ENCODE measurements at places on chromosomes 3 and 15.

GRCh38 chr3:9884555-9885165 lies 4.6 kb upstream of the CIDEC start:
- DNase-seq: no peak

DNA sequence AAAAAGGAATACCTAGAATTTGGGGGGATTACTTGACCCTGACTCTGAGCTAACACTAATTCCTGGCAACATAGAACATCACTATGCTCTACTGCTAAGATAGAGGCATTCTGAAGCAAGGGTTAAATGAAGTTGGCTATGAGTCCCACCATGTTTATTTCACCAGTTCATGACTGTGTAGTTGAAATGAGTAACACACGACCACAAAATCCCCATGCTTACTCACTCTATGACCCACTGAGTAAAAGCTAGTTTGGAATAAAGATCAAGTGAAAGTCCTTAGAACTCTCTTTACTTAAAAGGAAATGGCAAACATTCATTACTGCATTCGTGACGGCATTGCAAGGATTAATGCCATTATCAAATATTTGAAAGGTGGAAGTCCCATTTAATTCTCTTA lies 47.4 kb downstream of the MRPL46 start:
- no peak for DNase-seq

DNA sequence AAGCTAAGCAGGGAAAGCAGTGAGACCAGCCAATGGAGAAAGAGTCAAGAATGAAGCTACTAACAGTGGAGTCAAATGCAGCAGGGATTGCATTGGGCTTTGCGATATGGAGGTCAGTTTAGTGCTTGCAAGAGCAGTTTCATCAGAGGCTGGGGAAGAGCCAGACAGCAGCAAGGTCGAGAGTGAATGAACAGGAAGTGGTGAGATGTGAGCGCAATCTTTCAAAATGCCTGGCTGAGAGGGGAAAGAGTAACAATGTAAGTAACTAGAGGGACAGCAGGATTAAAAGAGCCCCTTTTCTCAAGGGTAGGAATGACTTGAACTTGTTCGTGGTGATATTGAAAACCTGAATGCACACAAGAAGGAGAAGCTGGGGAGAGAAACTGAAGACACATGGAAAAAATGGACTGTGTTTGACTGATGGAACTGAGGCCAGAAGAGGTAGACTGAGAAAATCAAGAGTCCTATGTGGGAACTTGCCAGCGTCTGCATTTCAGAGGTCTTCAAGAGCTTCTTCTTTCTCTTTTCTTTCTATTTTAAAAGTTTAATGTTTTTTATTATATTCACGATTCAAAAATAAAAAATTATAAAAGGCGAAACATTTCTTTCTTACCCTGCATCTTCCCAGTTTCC lies 30.6 kb upstream of the GPR160 start:
- DNase-seq: no peak

DNA sequence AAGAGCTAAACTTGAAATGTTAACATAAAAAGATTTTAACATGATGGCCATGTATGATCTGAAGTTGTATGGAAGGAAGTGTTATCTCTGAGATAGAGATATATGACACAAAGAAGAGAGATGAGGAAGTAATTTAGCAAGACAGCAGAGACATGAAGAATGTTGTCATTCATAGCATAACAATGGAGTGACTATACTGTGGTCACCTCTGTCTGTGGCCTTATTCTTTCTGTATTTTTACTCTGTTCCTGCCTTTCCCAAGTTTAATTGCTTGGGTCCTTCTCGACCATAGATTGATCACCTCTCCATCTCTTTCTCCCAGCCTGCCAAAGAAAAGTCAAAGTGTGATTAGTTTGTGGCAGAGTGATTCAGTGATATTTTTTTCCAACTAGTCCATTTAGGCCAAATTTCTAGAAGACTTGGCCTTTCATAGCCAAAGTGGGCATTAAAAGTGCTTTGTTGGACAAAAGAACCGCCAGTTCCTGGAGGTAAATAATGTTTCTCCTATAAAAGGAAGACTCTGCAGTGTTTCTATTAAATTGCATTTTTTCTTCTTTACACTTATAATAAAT lies 711.9 kb downstream of the CADM2 start:
- no peak for DNase-seq

GRCh38 chr15:31296646-31297574 lies 29.7 kb upstream of the KLF13 start:
- no peak for DNase-seq

DNA sequence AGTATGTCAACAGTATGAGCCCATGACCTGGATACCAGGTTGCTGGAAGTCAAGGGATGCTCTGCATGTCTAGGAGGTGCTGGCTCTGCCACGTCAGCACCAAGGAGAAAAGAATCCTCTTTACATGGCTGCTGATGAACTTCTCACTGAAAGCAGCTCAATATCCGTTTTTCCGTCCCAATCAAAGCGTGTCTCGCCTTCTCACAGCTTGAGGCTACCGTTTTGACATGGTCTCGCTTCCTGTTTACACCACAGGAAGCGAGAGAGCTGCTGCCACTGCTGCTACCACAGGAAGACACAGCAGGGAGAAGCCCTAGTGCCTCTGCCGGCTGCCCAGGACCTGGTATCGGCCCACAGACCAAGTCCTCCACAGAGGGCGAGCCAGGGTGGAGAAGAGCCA lies 27.3 kb downstream of the STARD5 start:
- peak; percentile 68 for DNase-seq

- no peak for DNase-seq
Observed at GRCh38 chr15:64209680-64210334, 47.0 kb upstream of the PPIB start.

DNA sequence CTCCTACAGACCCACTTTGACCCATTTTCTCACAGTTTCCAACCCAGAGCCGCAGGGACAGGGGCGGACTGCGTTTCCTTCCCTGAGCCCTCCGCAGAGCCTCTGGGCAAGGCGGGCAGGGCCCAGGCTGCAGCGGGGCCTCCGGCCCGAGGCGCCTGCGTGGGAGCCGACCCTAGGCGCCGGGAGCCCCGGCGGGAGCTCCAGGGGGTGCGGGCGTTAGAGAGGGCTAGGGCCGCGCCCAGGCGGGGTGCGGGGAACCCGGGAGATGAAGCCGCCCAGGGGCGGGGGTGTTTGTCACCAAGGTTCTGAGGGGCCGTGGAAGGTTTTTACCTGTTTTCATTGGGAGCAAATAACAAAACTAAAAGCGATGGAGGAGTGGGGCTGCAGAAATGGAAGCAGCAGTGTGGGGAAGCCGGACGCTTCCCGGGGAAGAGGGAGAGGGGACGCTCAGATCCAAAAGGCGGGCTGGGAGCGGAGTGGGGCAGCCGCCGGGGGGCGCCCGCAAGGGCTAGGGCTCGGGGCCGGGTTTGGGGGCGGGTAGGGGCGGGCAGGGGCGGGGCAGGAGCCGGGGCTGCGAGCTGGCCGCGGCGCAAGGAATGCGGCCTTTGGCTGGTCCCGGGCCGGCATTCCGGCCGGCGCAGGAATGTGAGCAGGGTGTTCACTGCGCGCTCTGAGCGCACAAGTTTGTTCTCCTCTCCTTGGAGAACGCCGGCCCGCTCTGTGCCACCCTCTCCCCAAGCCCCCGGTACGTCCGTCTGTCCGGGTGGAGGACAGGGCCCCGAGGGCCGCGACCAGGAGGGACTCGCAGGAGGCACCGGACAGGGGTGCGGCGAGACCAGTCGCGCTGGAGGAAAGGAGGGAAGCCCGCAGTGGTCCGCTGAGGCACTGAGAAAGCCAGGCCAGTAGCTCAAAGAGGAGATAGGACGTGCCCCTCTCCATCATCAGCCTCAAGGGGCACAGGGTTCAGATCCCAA lies 61.1 kb downstream of the AMOTL2 start:
- no peak for DNase-seq

DNA sequence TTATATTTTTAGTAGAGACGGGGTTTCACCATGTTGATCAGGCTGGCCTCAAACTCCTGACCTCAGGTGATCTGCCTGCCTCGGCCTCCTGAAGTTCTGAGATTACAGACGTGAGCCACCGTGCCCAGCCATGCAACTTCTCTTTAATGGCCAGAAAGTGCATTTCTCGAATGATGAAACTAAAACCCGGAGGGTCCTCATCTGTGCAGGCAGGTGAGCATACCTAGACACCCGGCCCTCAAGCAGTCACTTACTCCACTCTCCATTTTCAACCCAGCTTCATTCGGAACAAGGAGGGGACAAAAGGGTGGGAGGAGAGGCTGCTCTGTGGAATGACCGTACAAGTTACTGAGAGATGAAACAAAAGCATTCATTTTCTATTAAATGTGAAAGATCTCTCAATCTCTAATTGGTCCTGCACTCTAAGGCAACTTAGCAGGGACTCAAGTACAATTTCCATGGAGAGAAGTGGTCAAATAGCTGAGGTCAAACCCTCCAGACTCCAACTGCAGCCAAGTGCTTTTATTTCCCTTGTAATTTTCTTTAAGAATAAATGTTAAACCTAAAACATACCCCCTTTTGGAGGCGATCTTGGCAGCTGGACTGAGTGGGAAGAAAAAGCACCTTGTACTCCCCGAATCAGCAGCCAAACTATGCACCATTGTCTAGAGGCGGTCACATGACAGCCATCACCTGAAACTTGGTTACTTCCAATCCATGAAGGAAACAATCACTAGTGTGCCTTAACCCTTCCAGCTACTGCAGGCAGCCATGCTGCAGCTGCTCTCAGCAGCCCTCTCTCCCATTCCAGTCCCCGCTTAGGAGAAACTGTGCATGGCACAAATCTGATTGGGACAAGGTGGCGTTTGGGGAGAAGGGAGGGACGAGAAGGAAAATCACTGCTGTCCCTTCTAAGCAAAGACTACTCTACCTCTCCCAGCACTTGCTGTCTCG lies 62.2 kb downstream of the VGLL4 start:
- DNase-seq: no peak

DNA sequence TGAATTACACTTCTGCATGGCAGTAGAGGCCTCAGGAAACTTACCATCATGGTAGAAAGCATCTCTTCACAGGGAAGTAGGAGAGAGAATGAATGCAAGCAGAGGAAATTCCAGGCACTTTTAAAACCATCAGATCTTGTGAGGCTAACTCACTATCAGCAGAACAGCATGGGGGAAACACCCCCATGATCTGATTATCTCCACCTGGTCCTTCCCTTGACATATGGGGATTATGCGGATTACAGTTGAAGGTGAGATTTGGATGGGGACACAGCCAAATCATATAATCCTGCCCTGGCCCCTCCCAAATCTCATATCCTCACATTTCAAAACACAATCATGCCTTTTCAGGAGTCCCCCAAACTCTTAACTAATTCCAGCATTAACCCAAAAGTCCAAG lies 691.1 kb downstream of the SI start:
- no peak for DNase-seq

- no peak for DNase-seq
Observed at GRCh38 chr3:183317886-183318865, 65.1 kb downstream of the B3GNT5 start.

DNA sequence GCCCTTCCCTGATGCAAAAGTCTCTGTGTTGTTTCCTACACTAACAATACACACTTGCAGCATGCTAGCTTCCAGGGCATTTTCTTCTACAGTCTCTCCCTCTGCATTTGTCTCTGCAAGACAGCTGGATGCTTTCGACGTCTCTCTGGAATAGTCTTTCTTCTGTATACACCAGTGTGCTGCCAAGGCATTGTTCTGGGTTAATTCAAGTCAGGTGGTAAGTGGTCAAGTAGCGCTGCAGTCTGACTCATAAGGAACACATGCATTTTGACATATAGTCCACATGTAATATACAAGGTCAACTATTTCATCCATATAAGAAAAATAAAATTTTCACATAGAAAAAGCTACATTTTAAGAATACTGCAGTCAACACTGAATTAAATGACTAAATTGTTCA lies 92.7 kb downstream of the MYLK start:
- DNase-seq: no peak

DNA sequence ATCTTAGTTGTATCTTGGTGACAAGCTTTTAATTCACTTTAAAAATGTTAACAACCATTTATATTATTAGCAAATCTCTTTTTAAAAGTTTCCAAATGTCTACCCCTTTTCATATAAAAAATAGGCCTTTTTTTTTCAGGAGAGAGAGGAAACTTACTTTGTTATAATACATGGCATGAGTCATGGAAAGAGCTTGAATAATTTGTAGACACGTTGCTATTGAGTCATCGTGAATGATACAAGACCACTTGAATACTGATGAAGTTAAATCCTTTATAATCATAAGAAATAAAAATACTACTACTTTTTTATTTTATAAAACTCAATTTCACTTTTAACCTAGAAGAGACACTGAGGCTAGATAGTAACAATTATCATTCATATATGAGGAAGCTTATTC lies 70.3 kb upstream of the BBX start:
- DNase-seq: no peak

DNA sequence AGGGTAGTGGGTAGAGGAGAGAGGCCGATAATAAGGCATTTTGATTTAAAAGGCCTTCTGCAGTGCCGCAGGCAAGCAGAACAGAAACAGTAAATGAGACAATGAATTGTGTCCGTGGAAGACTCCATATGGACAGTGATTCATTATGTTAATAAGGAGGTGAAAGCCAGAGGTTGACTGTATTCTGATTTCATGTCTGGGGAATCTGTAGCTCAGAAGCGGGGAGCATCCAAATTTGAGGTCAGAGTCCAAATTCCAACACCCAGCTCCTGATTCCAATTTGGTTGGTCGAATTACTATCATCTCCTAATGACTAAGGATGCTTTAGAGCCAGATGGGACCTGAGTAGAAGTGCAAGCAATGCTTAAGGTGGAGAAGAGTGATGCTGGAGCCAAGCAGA lies 1.0 kb upstream of the TBC1D21 start:
- no peak for DNase-seq

GRCh38 chr15:87680208-87680607 lies 576.3 kb downstream of the NTRK3 start:
- no peak for DNase-seq

- no peak for DNase-seq
Observed at GRCh38 chr3:110773413-110773954, 298.1 kb upstream of the NECTIN3 start.

DNA sequence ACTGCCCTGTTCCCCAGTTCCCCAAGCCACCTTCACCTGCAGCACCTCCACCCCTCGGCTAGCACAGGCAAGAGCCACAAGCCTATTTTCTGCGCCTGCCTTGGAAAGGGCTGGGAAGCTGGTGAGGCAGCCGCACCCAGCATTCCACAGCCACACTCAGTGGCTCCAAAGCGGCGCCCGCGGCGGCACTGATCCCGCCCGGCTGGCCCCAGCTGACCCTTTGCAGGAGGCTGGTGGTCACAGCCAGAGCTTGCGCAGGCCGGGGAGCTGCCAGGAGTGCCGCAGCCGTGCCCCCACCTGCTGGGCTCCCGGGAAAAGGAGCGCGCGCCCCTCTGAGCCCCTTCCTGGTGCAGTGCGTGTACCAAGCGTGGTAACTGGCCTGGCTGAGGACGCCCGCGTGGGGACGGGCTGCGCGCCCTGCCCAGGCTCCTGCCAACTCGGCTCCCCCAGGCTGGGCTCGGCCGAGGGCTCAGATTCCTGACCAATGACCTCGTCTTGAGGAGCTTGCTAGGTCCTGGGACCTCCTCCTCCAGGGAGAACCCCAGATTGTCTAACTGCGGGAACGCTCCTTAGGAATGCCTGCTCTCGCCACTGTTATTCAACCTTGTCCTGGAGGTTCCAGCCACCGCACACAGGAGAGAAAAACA lies 13.3 kb downstream of the GRAMD2A start:
- DNase-seq: no peak

- no peak for DNase-seq
Observed at GRCh38 chr3:8441969-8442559, 59.6 kb upstream of the LMCD1 start.

- DNase-seq: no peak
Observed at GRCh38 chr3:43684944-43685343, 5.8 kb upstream of the ABHD5 start.

Data from activated T-helper 1 cell treated with Interleukin-2 at 50 U/mL for 16 hours (primary cell).